GM04504 (cell line): ENCODE measurements at places on chromosomes 2 and 18.

DNA sequence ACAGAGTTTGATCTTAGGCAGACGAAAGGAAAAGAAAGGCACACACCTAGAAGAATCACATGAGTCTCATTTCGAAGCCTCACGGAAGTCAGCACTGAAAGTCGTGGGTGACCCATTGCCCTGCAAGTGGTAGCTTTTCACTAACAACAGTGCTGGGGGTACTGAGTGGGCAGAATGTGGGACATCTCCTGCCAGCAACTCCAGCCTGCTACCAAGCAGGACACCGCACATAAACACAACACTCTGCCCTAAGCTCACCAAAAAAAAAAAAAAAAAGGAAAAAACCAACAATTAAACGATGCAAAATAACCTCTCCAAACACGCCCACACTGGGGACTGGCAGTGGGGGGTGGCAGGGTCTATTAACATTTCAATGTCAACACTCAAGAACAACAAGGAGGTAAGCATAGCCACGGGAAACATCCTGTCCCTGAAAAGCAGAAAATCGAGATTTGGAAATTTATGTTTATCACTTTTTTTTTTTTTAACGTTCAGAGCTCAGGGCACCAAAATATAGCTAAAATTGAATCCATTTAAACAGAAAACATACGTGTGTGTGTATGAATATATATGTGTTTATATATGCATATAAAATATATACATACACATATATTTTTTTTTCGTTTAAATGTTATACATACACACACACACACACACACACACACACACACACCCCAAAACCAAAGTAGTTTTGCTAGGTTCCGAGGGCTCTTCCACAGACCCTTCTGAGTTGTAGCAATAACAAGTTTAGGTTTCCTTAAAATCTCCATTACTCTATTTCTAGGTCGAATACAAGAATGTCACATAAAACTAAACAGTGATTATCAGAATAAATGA lies 2.2 kb downstream of the INO80D start:
- DNase-seq, result no peak

DNA sequence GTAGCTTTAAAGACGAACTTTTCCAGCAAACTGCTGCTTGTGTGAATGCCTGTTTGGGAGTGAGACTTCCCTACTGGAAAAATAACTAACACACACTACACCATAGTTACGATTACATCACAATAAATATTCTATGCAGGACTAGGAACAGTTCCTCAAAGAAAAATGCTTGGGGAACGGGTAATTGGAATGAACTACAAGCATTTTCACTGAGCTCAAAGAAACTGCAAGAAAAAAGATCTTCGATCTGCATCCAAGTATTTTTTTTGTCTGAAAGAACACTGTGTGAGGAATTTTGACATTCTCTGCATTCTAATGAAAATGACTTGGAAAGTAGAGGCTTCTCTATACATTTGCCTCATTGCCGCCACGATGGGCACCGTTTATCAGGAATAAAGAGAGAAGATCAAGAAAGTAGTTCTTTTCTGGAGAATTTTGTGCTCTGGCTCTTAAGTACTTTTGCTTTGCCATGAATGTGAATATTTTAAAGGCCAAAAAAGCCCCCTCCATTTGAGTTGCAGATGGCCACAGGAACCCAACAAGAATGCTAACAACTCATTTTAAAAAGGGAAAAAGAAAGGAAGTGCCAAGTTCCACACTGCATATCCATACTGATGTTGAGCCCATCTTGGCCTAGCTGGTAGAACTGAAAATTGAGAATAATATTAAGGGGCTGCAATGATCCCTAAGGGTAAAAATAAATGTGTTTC lies 13.6 kb downstream of the LYPD1 start:
- no peak for DNase-seq

DNA sequence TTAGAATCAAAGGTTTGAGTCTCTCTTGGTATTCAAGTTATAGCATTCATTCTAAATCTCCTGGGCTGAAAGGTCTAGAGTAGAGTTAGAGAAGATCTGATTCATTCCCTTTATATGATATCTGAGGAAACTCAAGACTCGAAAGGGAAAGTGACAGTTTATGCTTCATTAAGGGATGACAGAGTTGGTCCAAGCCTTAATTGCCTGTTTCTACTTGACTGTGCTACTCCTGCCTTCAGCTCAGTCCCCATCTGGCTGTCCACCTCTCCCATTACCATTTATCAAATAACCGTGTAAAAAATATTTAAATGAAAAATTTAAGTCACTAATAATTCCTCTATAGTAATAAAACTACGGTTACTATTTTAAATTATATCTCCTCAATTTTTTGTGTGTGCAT lies 537.1 kb upstream of the MEX3C start:
- DNase-seq, result no peak

- DNase-seq, result no peak
These were observed 43.3 kb upstream of the AAK1 start for GRCh38 chr2:69686813-69687212.

DNA sequence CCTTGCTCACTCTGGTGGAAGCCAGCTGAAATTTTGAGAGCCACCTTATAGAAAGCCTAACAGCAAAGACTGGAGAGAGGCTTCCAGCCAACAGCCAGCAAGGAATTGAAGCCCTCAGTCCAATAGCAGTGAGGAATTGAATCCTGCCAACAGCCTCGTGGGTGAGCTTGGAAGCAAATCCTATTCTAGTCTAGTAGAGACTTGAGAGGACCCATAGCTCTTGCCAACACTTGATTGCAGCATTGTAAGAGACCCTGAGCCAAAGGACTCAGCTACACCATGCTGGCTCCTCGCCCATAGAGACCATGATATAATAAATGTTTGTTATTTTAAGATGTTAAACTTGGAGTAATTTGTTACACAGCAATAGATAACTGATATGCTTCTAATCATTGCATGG lies 403.0 kb upstream of the TNP1 start:
- DNase-seq, result no peak

DNA sequence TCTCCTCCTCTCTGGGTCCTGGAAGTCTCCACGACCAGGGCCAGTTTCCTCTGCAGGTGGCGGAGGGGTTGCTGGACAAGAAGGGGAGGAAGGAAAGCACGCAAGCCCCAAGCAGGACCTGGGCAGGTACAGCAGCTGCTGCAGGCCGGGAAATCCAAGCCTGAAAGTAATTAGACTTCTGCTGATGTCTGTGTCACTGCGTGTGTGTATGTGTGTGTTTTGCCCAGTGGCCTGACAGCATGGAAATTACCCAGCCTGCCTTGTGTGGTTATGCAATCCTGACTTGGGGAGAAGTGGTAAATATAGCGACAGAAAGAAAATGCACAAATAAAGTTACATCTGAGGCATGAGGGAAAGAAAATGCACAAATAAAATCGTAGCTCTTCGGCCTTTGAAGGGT lies 121.8 kb upstream of the ZBTB14 start:
- DNase-seq, result no peak

DNA sequence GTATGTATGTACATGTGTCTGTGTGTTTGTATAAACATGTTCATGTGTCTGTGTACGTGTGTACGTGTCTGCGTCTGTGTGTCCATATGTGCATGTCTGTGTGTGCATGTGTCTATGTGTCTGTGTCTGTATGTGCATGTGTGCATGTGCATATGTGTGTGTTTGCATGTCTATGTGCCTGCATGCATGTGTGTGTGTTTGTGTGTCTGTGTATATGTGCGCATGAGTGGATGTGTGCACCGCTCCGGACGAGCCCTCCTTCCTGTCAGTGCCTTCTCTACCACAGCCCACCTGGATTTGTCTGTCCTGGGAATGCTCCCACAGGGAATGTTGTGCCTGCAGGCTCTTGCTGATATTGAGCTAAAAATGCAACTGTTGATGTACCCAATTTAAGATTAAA lies 113.3 kb upstream of the EPC2 start:
- DNase-seq, result no peak
